T-helper 9 cell (primary cell): ENCODE measurements at places on chromosomes 12 and 14.

GRCh38 chr14:64934338-64934929, 8.1 kb downstream of the GPX2 start:
- no peak for DNase-seq

- no peak for DNase-seq
Measured at GRCh38 chr12:50403001-50403440, 2.3 kb downstream of the LARP4 start.

- DNase-seq: no peak
Measured at GRCh38 chr12:68631227-68631626, 20.5 kb downstream of the RAP1B start.

GRCh38 chr14:61752626-61753025, 9.6 kb upstream of the SNAPC1 start:
- no peak for DNase-seq

GRCh38 chr12:91353266-91353665, 170.6 kb upstream of the DCN start:
- DNase-seq: no peak

DNA sequence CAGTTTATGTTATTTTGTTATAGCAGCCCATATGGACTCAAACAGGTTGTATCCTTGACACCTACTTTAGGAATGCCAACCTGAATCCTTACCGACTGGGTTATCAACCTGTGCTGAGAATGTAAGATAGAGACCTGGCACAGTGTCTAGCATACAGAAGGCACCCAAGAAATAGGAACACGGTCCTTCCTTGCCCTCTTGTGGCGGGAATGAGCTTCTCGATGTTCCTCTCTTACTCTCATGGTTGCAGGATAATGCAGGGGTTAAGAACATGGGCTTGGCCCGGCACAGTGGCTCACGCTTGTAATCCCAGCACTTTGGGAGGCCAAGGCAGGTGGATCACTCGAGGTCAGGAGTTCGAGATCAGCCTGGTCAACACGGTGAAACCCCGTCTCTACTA, 6.5 kb downstream of the C12orf43 start:
- no peak for DNase-seq

GRCh38 chr14:80762641-80763228, 178.8 kb downstream of the CEP128 start:
- DNase-seq: no peak

GRCh38 chr12:26177283-26177682, 18.1 kb upstream of the SSPN start:
- DNase-seq: no peak

DNA sequence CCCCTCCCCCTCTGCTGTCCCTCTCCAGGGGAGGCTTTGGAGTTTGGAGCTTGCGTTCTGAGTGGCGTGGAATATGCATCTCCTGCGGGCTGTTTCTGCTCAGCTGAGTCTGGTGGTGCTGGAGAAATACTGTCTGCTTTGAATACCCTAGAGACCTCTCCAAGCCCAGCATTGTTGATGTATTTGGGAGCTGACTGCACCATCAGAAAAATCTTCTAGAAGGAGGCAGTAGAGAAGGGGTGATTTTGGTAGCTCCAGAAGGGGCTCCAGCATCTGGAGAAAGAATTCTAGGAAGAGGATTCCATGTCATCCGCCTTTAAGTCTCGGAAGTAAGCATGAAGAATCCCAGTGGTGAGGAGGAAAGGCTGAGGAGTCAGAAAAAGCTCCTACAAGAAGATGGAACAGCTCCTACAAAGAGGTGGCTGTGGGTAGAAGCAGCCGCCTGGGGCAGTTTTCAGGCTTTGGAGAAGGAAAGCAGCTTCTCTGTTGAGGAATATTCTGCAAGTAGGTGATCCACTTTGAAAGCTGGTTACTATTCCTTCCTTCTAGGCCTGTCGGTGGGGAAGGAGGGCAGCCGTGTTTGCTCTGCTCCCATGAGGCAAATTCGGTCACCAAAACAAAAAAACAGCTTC, 9.7 kb downstream of the MLXIP start:
- no peak for DNase-seq

GRCh38 chr12:107511292-107511691, 174.3 kb upstream of the PWP1 start:
- no peak for DNase-seq

DNA sequence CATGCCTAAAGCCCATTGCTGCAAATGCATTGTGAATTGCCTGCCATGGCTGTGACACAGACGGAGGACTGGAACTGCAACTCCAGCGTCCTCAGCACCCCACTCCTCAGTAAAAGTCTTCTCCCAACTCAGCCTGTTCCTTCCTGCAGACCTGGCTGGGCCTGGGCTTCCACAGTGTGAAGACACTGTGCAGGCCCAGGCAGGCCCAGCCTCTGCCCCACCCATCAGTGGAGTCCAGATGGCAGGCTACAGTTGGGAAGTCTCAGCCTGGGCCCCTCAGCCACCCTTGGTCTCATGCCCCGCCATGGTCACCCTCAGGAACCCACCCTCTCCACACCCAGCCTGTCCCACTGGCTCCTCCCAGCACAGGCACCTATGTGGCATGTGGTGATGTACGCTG, 22.0 kb downstream of the VSX2 start:
- no peak for DNase-seq

DNA sequence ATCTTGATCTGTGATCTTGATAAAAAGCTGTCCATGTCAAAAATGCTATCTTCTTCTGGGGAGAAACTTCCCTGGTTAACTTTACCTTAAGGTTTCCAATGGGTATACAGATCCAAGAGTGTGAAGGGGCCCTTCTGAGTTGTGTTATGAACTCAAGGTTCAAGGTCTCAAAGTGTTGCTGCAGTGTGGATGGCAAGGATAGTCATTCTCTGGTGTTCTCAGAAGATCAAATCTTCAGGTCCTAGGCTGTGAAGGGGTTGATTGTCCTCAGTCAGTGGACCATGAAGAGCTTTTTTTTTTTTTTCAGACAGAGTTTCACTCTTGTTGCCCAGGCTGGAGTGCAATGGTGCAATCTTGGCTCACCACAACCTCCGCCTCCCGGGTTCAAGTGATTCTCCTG, 114.4 kb downstream of the SPTSSA start:
- DNase-seq: no peak

- no peak for DNase-seq
Measured at GRCh38 chr12:111201036-111201435, 167.9 kb downstream of the PHETA1 start.

- DNase-seq: no peak
Measured at GRCh38 chr12:74665690-74666089, 128.1 kb downstream of the ATXN7L3B start.

DNA sequence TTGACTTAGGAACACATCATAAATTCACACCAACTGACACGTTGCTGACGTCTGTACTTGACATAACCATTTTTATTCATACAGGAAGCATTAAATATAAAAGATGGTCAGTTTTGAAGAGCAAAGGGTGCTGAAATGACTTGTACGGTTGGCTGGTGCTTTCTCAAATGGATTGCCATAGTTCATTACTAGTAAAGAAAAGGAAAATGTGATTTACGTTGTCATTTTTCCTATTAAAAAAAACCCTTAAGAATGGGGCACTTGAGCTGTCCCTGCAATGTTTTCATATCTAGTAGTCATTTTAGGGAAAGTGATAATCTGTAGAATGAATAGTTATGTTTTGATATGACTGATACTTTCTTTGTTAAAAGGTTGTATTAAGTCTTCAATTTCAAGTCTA, 22.5 kb upstream of the MANSC4 start:
- DNase-seq: no peak

GRCh38 chr12:40988824-40989223, 199.3 kb upstream of the PDZRN4 start:
- no peak for DNase-seq

GRCh38 chr12:103560604-103561101, 26.4 kb upstream of the STAB2 start:
- DNase-seq: no peak

GRCh38 chr12:66726556-66726955, 47.7 kb upstream of the GRIP1 start:
- DNase-seq: no peak

DNA sequence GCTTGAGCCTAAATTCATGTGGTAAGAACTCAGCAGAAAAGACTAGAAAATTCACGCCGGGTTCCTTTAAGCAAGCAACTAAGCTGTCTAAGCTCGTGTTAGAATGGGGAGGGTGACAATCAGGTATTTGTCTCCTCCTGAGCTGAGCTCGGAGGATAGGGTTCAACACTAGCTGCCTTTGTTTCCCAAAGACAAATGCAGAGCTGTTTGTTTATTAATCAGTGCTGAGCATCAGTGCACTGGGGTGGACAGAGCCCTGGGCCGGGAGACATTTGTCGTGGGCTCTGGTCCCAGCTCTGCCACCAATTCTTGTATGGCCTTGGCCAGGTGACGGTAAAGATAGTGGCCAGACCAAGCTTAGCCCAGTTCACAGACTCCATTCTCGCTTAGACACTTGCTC, 43.7 kb downstream of the DEGS2 start:
- no peak for DNase-seq

- no peak for DNase-seq
Measured at GRCh38 chr14:93319958-93320357, 12.9 kb downstream of the BTBD7 start.

GRCh38 chr12:47752121-47752520, 6.6 kb downstream of the RAPGEF3 start:
- DNase-seq: no peak

- DNase-seq: no peak
Measured at GRCh38 chr12:109542014-109542413, 31.3 kb downstream of the MMAB start.

- DNase-seq: no peak
Measured at GRCh38 chr14:35594616-35595015, 60.7 kb downstream of the INSM2 start.

DNA sequence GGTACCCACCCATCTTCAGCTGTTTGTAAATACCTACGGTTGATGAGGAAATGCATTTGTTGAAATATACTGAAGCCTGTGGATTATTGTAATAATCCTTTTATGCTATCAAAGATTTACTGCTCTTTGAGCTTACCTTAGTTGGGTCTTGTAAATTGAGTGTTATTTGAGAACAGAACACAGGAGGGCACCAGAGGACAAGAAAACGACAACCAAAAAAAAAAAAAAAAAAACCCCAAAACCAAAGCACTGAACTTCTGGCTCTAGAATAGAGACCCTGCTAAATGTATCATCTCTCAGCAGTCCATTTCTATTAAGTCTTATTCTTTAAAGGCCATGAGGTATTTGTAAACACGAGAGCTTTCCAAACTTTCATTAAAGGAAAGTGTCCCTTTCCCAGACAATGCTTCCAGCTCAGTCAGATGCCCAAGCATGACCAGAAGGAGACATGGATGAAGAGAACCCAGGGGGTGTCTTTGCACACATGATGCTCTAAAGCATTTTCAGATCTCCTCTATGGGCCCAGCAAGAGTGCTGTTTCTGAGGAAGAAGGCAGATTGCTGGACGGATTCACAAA, 763.9 kb downstream of the NRXN3 start:
- DNase-seq: no peak

DNA sequence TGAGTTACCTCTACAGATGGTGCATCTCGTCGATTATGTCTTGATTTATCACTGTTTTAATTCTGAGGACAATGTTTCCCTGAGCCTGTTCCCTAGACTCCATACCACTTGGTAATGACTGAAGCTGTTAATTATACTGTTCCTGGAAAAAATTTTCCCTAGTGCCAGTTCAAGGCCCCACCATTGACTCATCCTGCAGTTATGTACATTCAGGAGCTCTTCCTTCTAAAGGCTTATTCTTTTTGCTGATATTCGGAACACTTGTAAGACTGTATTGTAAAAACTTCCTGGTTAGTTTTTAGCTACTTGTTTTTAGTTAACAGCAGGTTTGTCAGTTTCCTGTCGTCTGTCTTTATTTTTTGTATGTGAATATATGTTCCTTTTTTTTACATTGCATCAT, 30.4 kb upstream of the PPP2R5E start:
- DNase-seq: no peak

DNA sequence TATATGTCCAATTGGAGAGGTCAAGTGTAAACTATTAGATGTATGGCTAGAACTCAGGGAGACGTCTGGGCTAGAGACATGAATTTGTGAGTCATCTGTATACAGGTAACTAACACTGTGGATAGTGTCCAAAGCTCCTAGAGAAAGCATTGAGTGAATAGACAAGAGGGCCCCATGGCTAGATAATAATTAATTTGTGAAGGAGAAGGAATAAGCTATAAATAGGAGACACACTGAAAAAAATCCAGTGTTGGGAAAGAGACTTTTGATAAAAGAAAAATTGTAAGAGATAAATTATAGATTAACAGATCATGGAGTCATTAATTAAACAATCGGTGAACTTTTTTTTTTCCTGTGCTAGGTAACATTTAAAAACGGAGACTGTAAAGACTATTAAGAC, 326.6 kb upstream of the PRICKLE1 start:
- no peak for DNase-seq

- DNase-seq: no peak
Measured at GRCh38 chr12:93979189-93979588, 169.2 kb upstream of the PLXNC1 start.

DNA sequence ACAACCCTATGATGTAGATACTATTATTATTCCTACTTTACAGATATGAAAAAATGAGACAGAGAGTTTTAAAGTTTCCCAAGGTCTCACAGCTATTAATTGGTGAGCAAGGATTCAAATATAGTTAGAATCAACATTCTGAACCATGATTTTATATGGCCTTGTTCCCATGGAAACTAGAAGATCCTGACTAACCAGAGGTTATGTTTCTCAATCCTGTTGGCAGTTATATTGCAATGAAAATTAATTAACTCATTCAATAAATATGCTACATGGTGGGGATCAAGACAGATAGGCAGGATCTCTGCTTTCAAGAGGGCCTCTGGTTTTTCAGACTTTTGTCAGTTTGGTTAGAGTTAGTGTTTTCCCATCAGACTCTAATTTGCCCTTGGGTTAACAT, 9.3 kb upstream of the FUT8 start:
- DNase-seq: no peak

DNA sequence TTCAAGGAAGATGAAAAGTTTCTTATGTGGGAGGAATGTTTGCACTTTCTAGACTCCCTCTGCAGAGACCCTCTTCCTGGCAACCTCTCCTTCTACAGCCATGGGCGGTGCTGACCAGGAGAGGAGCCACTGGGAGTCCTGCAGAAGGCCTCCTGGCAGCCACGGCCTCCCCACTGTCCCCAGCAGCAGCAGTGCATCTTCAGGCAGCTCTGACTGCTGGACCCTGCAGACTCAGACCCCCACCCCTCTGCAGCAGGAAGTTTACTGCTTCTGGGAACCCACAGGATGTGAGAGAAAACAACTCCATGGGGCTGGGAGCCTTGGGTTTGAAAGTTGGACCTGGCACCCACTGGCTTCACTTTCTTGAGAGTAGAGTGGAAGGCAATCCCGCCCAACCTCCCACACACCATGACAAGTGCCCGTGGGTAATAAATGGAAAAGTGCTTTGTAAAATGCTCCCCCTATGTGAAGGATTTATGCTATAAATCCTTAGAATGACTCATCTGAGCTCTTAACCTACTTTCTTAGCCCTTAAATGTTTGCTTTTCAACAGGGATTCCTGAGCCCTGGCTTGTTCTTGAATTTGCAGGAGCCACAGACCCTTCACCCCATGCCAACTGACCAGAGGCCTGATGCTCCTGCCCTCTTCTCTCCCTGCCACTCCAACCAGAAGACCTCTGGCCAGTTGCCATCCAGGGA, 37.5 kb upstream of the DDX11 start:
- DNase-seq: no peak
